ENCODE measurements at places on chromosomes 2 and 18.

DNA sequence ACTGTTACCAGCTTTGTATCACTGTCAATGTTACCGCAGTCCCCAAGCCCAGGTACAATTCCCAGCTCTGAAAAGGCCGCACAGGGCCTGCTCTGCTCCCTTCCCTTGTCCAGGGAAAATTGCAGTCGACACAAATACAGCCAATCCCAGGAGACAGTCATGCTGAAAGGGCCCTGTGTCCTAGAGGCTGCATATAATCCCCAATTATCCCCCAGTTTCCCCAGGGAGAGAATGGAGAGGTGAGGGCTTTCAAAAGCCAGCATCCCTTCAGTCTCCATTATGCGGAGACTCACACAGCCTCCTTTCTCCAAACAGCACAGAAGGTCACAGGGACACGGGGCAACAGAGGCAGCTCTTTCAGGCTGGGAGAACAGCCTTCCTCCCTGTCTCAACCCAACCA, 17.1 kb upstream of the CTIF start:
- no peak for DNase-seq

GRCh38 chr2:23549821-23550530, 165.0 kb downstream of the KLHL29 start:
- no peak for DNase-seq

GRCh38 chr2:101064868-101065549, 62.9 kb downstream of the RPL31 start:
- DNase-seq, result no peak

GRCh38 chr2:69667805-69668382, 24.4 kb upstream of the AAK1 start:
- peak; percentile 47 for DNase-seq

DNA sequence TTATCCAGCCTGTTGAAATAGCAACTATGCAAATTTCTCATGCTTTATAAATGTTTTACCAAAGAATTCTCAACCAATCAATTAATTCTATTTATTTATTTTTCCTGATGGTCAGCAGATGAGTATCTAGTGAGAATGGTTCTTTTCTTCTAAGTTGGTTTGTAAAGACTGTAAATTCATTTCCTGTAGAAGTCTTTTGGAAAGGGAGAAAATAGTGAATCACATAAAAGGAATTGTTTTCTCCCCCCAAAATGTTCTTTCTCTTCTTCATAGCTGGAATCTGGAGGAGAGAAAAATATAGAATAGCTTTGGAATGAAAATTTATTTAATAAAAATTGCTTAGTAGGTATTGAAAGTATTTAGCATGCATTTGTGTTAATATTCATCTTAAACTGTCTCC, 836.1 kb upstream of the ZEB2 start:
- DNase-seq, result no peak

- DNase-seq, result peak; percentile 83
Measured at GRCh38 chr2:120255986-120256650, 3.5 kb downstream of the RALB start.

- no peak for DNase-seq
Measured at GRCh38 chr2:223166983-223167650, 115.1 kb downstream of the KCNE4 start.

- no peak for DNase-seq
Measured at GRCh38 chr2:4416431-4416830, 713.1 kb downstream of the DCDC2C start.

DNA sequence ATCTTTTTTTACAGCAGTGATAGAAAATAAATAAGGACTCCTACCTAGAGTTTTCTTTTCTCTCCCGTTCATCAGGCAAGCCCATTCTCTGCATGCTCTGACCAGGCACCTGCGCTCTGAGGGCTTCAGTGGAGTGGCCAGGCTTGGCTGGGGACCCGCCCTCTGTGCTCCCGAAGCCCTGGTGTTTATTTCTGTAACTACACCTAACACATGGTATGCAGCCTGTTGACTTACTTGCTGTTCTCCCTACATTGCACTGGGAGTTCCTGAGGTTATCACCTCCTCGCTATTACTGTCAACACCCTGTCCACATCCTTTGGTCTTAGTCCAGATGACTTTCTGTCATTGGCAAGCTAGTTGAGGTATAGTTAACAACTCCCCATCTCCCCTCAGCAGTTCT, 317.7 kb downstream of the LPIN1 start:
- peak; percentile 50 for DNase-seq

GRCh38 chr2:233422050-233422639, 67.9 kb downstream of the DGKD start:
- DNase-seq, result no peak

DNA sequence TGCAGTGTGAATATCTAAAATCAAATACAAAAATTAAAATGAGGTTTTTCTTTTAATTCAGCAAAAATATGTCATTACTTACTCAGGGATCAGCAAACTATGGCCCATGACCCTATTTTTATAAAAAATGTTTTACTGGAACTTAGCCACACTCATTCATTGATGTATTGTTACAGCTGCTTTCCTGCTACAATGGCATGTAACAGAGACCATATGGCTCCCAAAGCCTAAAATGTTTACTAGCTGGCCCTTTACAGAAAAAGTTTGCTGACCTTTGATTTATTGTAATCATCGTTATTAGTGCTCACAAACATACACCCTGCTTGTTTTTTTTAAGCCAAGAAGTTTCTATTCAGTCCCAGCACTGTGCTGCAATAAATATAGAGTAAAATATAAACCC, 120.3 kb downstream of the PLA2R1 start:
- DNase-seq, result no peak

DNA sequence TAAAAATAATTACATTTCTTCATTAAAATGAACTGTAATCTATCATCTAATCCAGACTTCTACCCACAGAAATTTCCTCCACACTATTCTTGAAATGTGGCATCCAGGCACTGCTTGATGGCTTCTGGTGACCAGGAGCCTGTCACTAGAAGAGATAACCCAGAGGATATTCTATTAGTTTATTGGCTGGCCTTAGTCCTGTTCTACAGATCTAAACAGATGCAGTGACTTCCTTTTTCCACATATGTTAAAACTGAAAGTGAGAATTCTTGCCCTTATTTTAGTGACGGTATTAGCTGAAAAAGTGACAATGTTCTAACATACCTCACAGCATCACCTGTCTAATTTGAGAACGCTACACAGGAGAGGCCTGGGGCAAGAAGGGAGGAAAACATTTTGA, 775.4 kb downstream of the TSN start:
- DNase-seq, result no peak

- DNase-seq, result no peak
Measured at GRCh38 chr2:26347286-26347865, 787 bp upstream of the ADGRF3 start.

DNA sequence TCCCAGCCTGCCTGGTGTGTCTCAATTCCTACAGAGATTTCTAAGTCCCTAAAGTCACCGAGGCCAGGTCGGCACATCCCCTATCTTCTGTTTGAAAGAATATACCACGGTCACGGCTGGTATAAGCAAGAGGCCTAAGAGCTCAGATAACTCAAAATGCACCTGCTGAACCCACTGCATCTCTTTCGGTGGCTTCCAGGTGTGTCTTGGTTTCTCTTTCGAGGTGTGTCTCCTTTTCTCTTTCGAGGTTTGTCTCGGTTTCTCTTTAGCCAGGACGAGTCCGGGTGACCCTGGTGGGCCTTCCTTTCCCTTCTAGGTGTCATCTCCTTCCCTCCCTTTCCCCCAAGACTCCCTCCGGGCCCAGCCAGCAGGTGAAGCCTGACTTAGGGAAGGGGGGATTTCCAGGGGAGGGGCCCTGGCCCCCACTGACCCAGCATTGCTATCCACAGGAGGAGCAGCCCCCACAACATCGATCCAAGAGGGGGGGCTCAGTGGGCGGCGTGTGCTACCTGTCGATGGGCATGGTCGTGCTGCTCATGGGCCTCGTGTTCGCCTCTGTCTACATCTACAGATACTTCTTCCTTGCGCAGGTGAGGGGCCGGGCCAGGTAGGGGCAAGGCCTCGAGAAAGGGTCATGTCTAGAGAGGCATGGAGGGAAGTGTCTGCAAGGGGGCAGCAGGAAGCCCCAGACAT, 8.4 kb downstream of the ITM2C start:
- no peak for DNase-seq

DNA sequence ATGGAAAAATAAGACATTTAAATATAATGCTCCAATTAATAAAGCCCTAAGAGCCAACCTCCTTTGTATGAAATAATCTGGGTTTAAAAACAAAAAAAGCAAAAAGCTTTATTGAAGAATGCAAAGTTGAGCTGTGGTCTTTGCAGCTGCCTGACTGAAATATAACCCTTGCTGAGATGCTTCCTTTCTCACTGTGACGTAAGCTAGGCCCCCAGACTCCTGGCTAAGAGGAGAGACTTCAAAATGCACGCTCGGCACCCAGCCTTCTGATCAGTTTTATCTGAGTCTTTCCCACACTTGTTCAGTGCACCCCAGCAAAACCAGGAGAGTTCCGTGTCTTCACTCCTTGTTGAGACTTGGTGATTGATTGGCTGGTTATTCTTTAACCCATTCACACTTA, 115.3 kb downstream of the BCL11A start:
- DNase-seq, result no peak

DNA sequence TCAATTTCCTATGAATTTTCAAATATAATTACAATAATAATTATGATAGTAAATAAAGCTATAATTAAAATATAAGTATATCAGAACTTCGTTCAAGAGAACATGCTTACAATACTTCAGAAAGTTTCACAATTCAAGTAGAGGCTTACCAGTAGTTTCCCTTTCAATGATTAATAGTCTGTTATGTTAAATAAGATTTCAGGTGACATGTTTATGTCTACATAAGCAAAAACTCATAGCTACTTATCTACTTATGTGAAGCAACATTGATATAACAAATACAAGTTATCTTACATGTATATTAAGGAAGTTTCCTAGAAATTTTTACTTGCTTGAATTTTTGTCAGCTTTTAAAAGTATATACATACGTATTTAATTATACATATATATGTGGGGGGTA, 4.5 kb upstream of the COL3A1 start:
- DNase-seq, result no peak

- DNase-seq, result peak; percentile 56
Measured at GRCh38 chr2:219001577-219002394, 8.6 kb upstream of the CRYBA2 start.

GRCh38 chr2:138137949-138138348, 173.7 kb downstream of the HNMT start:
- DNase-seq, result no peak

DNA sequence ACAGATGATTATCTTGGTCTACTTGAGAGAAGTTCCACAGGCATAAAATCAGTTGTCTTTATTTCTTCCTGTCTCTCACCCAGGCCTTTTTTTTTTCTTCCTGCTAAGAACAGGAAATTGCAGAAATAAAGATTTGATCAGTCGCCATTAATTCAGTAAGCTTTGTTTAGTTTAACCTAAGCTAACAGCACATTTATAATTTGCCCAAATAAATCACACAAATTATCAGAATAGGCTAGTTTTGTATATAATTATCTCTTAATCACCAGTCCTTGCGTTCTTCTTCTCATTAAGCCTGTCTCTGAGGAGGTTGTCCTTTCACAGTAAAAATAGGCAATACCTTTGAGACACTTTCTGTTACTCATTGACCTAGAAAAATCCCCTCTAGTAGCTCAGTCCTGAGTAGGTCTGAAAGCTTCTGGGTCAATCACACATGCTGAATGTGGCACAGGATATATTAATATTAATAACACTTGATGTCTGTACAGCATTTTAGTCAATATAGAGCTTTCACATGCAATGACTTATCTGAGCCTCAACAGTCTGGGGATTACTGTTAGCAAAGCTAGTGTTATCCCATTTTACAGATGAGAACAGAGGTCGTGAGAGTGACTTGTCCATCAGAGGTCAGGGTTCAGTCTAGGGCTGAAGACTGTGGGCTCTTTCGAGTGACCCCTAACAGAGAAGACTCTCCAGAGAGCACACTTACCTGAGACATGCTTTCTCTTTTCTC, 11.2 kb upstream of the STK17B start:
- no peak for DNase-seq

All from mesendoderm (in vitro differentiated cells).